ENCODE measurements at places on chromosomes 11 and 22.

- DNase-seq: no peak
Measured at GRCh38 chr22:26525946-26526564, 13.8 kb upstream of the TFIP11 start.

GRCh38 chr11:85748455-85748891 lies 62.5 kb downstream of the SYTL2 start:
- DNase-seq: no peak

GRCh38 chr11:95486466-95486865 lies 255.5 kb upstream of the SESN3 start:
- no peak for DNase-seq

- DNase-seq: no peak
Measured at GRCh38 chr11:9089061-9089460, 2.3 kb downstream of the SCUBE2 start.

DNA sequence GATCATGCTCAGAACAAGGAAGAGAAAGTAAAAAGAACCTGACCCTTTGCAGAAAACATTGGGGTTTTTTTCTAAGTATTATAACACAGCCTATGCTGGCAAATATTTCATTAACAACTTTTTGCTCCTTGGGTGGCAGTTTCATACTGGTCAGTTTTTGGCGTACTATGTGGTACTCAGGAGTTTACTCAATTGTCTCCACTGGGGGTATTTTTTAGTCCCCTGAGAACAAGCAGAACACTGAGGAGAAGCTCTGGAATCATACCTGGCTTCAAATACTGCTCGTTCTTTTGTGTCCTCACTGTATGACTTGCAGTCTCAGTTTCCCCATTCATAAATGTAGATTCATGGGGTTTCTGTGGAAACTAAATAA lies 90.4 kb downstream of the SERGEF start:
- DNase-seq: no peak

DNA sequence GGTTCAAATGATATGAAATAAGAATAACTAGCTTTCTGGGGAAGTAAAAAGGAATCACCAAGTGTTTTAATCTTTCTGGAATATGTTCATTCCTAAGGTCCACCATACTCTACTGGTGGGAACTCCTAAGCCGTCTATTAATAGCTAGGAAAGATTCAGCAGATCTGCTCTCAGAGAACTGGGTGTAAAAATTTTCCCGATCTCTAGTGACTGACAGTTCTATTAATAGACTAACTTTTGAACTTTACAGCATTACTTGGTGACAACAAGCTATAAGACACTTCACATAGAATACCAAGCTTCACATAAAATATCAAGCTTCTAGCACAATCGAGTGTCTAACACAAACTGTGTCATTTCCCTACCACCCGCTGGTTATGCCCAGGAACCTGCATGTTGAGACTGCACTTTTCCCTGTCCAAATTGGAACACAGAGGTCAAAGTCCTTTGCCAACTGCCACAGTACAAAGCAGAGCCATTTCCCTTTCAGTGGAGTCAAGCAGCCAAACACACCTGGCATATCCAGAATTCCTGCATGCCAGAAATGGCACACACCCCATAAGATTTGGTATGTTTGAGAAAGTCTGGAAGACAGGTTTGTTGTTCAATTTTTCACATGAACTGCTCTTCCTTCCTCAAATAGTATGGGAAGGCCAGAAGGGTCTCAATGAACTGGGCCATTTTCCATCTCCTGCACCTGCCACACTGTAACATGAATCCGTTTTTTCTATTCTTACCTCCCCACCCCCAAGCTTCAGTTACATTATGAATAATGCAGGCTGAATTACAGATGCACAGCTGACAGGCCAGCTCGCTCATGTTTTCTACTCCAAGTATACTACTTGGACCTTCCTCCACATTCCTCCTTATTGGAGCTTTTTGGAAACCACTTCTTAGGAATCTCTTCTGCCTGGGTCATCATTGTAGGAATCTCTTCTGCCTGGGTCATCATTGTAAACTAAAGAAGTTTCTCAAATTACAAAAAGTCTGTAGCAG lies 3.7 kb downstream of the OSBP start:
- no peak for DNase-seq

GRCh38 chr22:46069521-46070214 lies 80.7 kb upstream of the PPARA start:
- peak; percentile 74 for DNase-seq

- no peak for DNase-seq
Measured at GRCh38 chr11:92390783-92391182, 166.2 kb downstream of the FAT3 start.

- DNase-seq: no peak
Measured at GRCh38 chr11:93543292-93543977, at the start of gene SMCO4. SMCO4 (minus strand) TSS chr11:93543391; CDS start chr11:93479189, 64,202 bp downstream.

DNA sequence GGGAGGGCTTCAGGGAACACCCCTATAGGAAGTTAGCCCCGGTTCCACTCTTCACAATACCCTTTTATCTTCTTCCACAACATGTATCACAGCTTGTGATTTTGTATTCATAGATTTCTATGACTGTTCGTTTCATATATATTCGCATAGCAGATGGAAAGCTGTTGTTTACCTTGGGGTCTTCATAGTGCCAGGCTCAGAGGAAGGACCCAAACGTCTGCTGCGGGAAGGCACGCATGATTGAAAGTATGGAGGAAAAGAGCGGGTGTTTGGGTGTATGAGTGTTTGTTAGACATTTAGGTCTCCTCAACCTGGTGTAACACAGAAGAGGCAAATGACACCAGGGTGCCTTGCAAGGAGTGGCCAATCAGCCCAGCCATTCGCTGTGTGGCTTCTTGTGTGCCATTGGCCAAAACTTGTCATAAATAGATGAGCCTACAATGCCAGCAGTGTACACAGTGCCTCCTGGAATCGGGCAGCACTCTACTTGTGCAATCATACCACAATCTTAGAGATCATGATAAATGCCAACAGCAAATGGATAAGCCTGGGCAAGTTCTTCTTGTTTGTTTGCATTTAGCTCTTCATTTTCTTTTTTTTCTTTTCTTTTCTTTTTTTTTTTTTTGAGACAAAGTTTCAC lies 10.9 kb upstream of the ADA2 start:
- no peak for DNase-seq

GRCh38 chr22:42676059-42676607 lies 26.9 kb upstream of the CYB5R3 start:
- DNase-seq: no peak

- DNase-seq: no peak
Measured at GRCh38 chr22:46863794-46864193, 101.3 kb downstream of the TBC1D22A start.

DNA sequence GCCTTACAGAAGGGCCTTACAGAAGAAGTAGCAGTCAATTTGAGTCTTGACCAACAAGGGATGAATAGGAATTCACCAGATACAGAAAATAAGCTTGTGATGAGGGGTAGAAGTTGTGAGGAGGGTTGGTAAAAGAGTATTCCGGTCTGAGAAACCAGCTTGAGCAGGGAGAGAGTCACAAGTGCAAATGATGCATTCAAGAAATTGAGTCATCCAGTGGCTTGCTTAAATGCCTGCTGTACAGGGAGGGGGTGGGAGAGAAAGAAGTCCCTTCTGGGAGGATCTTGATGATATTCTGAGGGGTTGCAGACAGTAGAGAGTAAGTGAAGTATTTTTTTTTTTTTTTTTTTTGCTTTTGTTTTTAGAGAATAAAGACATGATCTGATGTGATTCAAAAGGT lies 9.2 kb downstream of the CCKBR start:
- no peak for DNase-seq

DNA sequence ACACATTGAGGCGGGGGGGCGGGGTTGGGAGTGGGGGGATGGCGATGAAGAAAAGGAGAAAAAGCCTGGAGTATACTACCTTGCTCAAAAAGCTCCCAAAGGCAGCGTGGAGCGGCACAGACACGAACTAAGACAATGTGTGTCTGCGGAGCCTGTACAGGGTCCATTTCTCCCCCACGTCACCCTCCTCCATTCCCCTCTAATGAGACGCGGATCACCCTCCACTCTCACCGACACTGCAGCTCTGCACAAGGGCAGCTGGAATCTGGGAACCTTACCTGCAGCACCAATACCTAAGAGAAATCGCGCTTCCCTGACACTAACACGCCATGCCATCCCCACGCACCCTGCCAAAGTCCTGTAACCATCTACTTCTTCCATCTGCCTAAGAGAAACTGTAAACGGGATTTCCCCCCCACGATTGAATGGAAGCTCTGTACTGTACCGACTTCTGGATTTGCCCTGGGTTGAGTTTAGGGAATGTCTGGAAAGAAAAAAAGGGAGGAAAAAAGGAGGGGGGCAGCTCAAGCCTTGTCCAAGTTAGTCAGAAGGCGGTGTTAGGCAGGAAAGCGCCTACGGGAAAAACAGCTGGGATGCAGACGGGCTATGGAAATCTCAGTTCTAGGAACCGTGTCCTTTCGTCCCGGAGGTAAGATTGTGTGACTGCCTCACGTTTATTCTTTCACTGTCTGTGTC lies 125.7 kb upstream of the C11orf58 start:
- DNase-seq: no peak

DNA sequence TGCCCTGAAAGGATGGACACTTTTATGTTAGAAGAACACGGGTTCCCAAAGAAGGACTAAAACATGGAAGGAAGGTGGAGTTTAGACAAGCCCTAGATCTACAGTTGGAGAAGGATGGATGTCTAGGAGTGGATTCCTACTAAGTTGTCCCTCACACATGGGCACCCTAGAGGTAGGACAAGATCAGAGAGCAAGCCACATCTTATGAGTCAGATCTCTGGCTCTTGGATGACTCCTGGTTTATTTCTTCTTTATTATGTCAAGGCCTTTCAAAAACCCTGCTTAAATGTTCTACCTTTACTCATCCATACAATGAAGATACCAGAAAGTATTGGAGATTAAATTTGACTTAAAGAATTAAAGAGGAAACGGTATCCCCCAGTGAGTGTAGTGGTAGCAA lies 34.4 kb downstream of the PRCP start:
- no peak for DNase-seq

- DNase-seq: no peak
Measured at GRCh38 chr11:124884340-124884739, 13.3 kb downstream of the ROBO4 start.

- no peak for DNase-seq
Measured at GRCh38 chr22:25744694-25745093, 2.7 kb downstream of the MYO18B start.

DNA sequence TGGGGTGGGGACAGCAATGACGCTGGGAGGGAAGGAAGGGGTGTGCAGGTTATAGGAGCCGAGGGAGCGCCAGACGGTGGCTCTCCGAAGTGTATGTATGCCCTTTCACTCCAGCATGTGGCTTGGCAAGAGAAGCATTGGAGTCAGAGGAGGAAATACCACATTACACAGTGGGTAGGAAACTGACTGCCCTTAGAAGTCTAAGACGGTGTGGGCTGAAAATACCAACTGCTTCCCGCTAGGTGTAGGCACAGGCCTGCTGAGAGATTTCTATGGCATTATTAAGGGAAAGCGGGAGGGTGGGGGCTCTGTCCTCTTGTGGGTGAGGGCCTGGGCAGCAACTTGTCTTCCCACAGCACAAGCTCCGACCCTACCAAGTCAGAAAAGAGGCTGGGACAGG lies 44.7 kb downstream of the CACNG2 start:
- no peak for DNase-seq

- DNase-seq: no peak
Measured at GRCh38 chr22:47295226-47295901, 532.9 kb downstream of the TBC1D22A start.

GRCh38 chr11:69969890-69970784 lies 108.0 kb upstream of the ANO1 start:
- DNase-seq: no peak

- DNase-seq: no peak
Measured at GRCh38 chr11:118827118-118827517, 36.2 kb upstream of the DDX6 start.

DNA sequence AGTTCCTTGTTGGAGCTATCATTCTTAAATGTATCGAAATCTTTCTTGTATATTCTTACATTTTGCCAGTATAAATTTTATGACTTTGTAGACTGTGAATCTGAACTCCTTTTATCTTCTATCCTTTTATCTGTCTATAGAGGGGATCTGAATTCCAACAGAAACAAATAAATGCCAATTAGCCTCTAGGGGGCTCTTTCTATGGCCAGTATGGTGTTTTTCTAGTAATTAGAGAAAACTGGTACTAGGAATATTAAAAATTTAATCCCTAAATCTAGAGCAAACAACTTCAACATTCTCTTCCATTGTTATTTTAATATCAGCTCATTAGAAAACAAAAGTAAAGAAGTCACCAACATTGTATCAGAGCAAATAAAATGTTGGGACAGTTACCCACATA lies 21.5 kb upstream of the CAT start:
- DNase-seq: no peak

GRCh38 chr11:44905131-44905866 lies 45.4 kb downstream of the TP53I11 start:
- DNase-seq: no peak

GRCh38 chr11:94186342-94187203 lies 57.9 kb downstream of the PANX1 start:
- DNase-seq: no peak

GRCh38 chr11:26782220-26782965 lies 60.5 kb upstream of the SLC5A12 start:
- DNase-seq: no peak

DNA sequence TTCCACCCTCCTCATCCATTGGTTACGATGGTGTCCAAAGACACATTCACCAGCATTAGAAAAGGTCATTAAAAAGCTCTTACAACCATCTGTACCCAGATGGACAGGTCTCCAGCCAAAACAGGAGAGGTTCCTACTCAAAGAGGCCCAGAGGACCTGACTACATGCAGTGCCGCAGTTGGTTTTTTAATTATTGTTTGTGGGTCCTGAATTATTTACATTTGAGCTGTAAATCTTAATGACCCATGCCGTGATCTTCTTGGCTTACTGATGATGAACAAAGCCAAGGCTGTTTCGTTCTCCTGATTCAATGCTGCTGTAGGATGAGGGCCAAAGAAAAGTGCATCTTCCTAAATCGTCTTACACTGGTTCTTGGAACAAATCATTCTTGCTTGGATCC lies 83.7 kb downstream of the CADM1 start:
- no peak for DNase-seq

DNA sequence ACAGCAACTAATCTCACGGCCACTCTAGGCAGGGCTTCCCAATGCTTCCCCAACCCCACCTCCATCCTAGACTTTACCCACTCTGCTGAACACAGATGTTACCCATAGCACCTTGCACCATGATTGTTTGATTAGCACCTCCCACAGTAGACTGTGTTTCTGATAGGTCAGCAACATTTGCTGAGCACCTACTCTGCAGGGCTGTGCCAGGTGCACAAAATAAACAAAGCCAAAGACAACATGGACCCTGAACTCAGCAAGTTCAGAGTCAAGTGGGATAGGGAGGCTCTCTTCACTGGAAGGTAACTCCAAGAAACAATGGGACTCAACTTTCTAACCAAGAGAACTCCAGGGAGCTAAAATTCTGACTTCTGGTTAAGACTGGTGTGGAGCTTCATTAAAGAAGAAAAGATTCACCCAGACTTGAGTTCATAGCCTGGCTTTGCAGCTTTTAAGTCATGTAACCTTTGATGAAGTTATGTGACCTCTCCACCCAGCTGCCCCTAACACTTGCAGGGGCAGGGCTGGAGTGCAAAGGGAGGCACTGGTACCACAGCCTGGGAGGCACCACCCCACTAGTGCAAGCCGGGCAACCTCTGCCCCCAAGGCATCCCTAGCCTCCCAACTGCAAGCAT lies 6.7 kb upstream of the RTN4RL2 start:
- no peak for DNase-seq

GRCh38 chr11:68150037-68150436 lies 28.8 kb upstream of the CHKA start:
- DNase-seq: no peak

All from GF-D8 (cell line).